ENCODE measurements at places on chromosomes 5 and 9.

- no peak for DNase-seq
These were observed 114.4 kb downstream of the GADD45G start for GRCh38 chr9:89719202-89719601.

DNA sequence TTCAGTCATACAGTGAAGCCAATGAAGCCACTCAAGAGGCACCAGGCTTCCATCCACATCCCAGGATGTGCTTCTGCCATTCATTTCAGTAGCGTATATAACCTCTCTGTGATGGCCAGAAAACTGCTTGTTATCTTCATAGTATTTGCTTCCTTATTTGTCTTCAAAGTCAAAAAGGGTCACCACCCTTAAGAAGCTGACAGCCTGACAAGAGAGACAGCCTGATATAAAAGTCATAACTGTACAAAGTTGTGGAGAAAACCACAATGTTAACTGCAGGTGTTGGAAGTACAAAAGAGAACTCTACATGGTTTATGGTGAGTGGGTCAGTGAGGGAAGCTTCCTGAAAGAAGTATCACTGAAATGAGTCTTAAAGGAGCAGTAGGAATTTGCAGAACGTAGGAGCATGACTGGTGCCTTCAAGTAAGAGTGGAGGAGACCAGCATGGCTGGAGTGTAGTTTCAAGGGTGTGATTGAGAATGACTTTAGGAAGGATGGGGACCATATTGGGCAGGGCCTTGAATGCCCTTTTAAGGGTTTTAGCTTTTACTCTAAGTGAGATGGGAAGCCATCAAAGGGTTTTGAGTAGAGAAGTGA lies 33.7 kb downstream of the NIM1K start:
- DNase-seq = no peak

GRCh38 chr9:87668722-87669121 lies 57.2 kb upstream of the CTSL start:
- DNase-seq = no peak

GRCh38 chr9:16540743-16541613 lies 329.5 kb downstream of the BNC2 start:
- no peak for DNase-seq

- DNase-seq = no peak
These were observed 198.5 kb downstream of the SPOCK1 start for GRCh38 chr5:137300411-137301240.

DNA sequence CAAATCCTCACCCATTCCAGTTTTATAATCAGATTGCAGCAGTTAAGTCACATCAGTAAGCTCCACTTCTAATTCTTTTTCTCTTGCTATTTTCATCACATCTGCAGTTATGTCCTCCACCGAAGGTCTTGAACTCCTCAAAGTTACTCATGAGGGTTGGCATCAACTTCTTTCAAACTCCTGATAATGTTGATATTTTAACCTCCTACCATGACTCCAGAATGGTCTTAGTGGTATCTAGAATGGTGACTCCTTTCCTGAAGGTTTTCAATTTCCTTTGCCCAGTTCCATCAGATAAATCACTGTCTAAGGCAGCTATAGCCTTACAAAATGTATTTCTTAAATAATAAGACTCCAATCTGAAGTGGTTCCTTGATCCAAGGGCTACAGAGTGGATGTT lies 53.8 kb upstream of the EDIL3 start:
- DNase-seq = no peak

- no peak for DNase-seq
These were observed 152.6 kb upstream of the MAST4 start for GRCh38 chr5:66443462-66444130.

DNA sequence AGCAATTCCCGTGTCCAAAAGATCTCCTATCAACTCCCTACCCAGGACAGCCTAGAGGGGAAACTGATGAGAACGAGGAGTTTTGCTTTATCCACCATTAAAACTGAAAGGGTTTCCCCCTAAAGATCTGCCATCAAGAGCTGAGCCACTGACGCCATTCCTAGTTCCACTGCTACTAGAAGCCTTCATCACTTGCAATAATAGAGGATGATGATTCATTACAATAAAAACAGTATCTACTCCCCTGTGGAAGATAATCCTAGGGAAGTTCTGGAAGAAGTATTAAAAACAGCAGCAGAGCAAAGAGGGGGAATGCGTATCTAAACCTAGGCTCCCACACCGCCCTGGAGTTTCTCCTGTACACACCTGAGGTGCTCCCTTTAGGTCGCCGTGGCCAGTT lies 394.5 kb downstream of the BNC2 start:
- no peak for DNase-seq

DNA sequence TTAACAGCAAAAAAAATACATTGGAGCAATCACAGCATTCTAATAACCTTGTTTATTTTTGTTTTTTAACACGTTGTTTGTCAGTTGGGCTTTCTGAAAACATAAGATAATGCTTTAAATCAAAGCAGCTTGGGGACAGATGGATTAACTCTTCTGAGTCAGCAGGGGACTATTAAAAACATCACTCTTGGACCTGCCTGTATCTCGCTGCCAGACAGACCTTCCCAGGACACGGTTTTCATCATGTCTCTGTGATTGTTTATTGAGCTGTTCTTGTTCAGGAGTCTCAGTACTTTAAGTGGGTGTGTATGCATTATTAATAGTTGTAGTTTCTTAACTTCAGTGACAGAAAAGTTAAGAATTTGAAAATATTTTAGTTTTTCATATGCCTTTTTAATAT lies 173.2 kb downstream of the SH3GL2 start:
- DNase-seq = no peak

DNA sequence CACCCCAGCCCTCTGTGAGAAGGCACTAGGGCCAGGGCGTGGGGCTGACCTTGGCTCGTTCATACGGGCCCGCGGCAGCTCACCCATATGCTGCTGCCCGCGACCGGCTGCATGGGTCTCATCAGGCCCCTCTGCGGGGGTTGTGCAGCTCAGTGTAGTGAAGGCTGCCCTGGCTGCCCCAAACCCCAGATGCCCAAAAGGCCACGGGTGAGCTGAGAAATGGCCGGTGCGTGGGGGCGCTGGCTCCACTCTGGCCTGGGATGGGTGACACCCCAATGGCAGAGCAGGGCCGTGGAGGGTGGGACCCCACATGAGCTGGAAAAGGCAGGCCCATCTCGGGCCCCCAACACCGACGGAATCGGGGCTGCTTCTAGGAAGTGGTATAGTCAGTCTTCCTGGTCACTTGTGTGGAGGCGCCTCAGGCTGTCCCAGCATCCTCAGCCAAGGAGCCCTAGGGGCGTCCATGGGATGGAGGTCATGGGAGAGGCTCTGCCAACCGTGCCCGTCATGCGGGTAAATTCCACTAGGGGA lies 19.4 kb upstream of the LRRC14B start:
- DNase-seq = no peak

- no peak for DNase-seq
These were observed 61.7 kb upstream of the PDE4D start for GRCh38 chr5:59955241-59955640.

GRCh38 chr5:173775261-173776197 lies 112.6 kb upstream of the CPEB4 start:
- DNase-seq = no peak

DNA sequence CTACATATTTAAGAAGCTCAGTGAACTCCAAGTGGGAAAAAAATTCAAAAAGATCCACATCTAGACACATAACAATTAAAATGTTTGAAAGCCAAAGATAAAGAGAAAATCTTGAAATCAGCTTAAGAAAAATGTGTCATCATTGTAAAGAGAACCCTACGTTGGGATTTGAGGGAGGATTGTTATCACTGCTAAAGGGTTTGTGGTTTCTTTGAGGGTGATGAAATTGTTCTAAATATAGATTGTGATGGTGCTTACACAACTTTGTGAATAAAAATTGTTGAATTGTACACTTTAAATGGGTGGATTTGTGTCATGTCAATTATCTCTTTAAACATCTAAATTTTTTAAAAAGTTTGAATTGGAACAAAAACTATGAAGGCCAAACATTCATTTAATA lies 92.2 kb upstream of the ADAMTS19 start:
- no peak for DNase-seq

Data from activated T-cell treated with anti-CD3 and anti-CD28 coated beads, Interleukin-2, amount 50 U/mL, for 48 hours (primary cell).